Daoy (cell line): ENCODE measurements at places on chromosomes 2 and 18. TPM values are rescaled to one million over a fixed set of nuclear protein-coding genes. Genes with fewer than 3 reads are reported as not detected.

The TCF7L1 gene
- 0.11 and 0.27 TPM in 2 replicates for total RNA-seq

The ZAP70 gene
- 0.33 and 0.46 TPM in 2 replicates for total RNA-seq

The MTX2 gene
- 37.1 and 53.4 TPM in 2 replicates for total RNA-seq

DNA sequence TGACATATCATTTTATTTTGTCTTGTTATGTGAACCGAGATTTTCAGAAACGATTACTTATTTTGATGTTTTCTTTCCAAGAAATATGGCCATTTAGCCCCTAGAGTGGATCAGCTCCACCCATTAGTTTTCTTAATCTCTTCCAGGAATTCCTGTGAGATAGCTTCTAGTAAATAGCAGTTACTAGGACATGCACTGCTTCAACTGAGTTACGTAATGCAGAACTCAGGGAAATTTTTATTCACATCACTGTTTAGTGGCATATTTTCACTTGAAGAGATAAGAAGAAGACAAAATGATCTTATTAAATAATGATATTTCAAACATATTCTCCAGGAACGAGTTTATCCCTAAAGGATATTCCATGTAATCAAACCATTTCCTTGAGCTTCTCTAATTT lies 573.5 kb upstream of the CNTNAP5 start:
- DNase-seq, result no peak

DNA sequence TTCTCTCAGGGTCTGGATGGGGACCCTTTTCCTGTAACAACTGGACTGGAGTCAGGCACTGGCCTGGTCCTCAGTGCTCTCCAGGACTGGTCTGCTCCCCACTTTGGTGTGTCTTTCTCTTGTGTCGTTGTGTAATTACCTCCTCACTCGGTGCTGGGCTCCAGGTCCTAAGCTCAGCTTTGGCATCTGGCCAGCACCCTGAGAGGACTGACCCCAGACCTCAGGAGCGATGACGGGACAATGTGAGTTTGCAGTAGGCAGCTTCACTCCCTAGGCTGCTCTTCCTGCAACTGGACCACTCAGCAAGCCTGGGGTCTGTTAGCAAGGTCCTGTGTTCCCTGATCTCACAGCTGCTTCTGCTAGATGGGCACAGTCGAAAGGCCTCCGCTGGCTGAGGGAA lies 93.8 kb downstream of the COLEC12 start:
- no peak for DNase-seq

DNA sequence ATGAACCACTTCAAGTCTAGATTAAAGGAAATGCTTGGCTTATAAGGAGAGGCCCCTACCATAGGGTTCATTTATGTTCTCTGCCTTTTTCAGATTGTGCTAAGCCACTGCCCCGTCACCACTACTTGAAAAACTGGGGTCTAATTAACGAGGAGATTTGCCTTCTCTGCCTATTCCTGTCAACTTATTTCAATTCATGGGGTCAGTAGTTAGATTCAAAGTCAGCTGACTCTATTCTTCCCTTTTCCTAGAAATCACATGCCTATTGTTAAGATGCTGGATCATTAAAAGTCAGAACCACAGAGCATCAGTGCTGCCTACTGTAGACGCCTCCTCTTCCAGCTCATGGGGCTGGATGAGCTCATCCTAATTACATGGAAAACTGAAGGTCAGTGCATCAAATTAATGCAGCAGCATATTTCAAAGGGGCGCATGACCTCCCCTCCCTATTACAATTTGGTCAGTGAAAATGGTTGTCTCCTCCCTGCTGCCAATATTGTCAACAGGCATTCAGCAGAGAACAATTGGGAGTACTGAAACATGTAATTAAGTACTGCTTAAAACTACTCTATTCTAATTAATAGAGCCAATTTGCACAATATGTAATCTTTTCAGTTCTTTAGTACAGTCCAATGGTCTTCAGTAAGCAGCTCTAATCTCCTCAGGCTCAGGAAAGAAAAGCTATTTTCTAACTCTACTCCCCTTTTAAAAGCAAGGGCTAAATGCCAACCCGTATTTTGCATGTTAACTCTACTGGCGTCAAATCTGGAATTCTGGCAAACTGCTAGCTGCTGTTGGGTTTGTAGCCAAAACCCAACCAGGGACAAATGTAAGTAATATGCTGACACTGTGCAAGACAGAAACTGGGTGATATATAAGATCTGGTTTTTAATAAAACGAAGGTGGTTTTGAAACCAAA lies 117.4 kb upstream of the ITGB6 start:
- no peak for DNase-seq

- peak; percentile 59 for DNase-seq
These were observed 91.8 kb downstream of the CABLES1 start for GRCh38 chr18:23226930-23227725.
